ENCODE measurements at places on chromosomes 5 and 9.

DNA sequence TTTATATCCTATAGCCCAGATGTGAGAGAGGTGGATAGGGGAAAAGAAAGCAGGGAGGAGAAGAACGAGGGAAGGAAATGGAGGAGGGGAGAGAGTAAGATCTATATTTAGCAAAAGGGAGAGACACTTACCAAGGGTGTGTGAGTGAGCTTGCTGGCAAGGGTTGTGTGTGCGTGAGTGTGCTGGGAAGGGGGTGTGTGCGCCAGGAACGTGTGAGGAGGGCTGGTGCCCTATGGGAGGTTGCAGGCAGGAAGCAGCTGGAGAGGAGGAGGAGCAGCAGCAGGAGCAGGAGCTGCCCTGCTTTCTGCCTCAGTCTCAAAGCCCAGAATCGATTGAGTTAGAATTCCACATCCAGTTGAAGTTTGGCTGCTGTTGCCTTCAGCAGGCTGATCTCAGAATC lies 148.3 kb upstream of the RUSC2 start:
- DNase-seq: peak; percentile 84

- no peak for DNase-seq
Observed at GRCh38 chr5:31855134-31856040, 216.5 kb downstream of the PDZD2 start.

- no peak for DNase-seq
Observed at GRCh38 chr5:28468166-28468565, 1429.8 kb upstream of the CDH9 start.

GRCh38 chr9:136995772-136996311 lies 526 bp downstream of the CLIC3 start:
- peak; percentile 55 for DNase-seq

- no peak for DNase-seq
Observed at GRCh38 chr5:72434781-72435437, 72.3 kb downstream of the ZNF366 start.

Data from fibroblast of skin of scalp (primary cell).